ENCODE measurements at places on chromosomes 16 and 17.
A peak's percentile ranks its signal among the peaks of the same experiment; 100 is the strongest.

- no peak for DNase-seq
Observed at GRCh38 chr17:62935098-62935497, 30.9 kb upstream of the TANC2 start.

- DNase-seq: peak; percentile 36
Observed at GRCh38 chr17:42964161-42964932, at the start of gene AARSD1. Gene AARSD1 (minus strand): TSS chr17:42964454. CDS start chr17:42964440, 14 bp downstream.

DNA sequence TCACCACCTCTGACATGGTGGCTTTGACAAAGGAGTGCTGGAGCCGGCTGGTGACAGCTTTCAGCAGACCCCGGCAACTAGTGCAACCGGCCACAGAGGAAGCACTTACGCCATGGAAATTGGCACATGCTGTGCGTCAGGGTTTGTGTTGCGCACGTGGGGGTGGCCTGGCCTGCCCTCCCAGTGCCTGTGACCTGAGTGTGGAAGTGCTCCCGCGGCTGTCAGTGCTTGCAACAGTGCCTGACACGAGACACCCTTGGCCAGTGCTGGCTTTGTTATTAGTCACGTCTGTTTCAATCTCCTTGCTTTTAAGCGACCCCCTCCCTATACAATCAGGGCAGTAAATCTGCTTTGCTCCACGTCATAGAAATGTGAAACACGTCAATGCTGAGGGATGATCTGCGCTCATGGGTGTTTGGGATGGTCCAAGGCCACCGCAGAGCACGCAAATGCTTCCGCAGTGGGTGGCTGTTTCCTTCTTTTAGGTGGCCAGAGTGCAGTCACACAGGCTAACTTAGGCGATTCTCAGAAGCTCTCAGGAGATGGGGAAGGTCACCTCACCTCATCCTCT, 64.3 kb downstream of the PGS1 start:
- DNase-seq: peak; percentile 20

- DNase-seq: no peak
Observed at GRCh38 chr16:70437582-70438557, 1.0 kb downstream of the ST3GAL2 start.

- no peak for DNase-seq
Observed at GRCh38 chr17:56897646-56898424, 16.0 kb downstream of the TRIM25 start.

DNA sequence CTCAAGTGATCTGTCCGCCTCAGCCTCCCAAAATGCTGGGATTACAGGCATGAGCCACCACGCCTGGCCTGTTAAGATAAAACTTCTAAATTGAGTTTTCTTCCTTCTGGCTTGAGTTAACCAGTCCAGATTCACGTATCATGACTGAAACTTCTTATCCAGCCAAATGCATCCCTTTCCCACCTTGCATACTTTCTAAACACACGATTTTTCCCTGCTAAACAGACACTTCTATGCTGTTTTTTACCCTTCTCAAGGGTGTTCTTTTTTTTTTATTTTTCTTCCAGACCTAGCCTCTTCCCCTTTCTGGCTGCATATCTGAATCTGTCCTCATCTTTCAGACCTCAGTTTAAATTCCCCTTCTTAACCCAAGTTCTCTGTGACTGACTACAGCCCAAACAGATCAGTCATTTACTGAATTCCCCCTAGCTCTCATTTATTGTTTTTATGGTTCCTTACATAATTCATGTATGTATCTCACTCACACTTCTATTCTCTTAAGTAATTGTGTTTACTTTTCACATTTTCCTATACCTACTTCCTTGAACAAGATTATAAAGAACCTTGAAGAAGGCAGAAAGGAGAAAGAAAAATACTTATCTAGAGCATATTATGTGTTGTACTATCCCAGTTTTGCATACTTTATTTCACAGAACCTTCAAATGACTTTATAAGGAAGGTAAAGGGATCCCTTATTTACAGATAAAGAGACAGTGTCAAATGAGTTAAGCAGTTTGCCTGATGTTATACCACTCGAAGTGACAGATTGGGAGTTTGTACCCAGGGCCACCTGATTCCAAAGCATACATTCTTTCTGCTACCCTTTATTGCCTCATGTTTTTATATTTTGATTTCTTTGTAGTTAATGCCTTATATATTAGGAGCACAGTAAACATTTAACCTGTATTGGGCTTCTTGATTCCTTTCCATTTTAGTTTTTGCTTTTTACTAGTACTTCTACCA, 5.2 kb downstream of the EVI2B start:
- no peak for DNase-seq

GRCh38 chr17:6487251-6488007, 43.2 kb downstream of the PIMREG start:
- DNase-seq: no peak

GRCh38 chr16:86761111-86762031, 183.0 kb downstream of the FOXL1 start:
- DNase-seq: no peak

DNA sequence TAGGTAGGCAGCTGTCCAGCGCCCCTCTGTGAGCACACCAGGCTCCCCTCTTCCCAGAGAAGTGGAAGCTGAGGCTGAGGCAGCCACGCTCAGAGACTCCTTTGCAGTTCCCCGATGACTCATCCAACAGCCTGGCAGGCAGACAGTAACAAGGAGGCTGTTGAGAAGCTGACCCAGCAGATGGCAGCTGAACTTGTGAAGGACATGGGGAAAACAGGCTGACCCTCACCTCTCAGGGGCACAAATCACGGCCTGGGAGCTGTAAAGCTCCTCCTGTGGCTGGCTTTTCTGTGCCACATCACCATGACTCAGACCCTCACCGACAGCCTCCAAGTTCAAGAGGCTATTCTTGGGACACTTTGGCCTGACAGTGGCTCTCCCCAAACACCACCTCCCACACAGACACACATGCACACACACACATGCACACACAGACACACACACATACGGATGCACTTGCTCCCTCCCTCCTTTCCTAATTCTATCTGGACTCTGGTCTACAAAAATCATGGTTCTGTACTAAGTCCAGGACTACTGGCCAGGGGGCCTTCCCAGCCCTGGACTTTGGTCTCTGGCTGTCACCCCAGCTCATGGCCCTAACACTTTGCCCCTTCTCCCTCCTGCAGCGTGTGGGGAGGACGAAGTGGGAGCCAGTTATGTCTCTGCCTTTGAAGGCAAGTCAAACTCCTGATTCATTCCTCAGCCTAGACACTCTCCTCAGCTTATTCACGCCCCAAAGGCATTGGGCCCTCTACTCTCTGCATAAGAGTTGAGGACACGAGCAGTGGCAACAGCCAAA, 23.2 kb downstream of the MAP3K14 start:
- DNase-seq: no peak

DNA sequence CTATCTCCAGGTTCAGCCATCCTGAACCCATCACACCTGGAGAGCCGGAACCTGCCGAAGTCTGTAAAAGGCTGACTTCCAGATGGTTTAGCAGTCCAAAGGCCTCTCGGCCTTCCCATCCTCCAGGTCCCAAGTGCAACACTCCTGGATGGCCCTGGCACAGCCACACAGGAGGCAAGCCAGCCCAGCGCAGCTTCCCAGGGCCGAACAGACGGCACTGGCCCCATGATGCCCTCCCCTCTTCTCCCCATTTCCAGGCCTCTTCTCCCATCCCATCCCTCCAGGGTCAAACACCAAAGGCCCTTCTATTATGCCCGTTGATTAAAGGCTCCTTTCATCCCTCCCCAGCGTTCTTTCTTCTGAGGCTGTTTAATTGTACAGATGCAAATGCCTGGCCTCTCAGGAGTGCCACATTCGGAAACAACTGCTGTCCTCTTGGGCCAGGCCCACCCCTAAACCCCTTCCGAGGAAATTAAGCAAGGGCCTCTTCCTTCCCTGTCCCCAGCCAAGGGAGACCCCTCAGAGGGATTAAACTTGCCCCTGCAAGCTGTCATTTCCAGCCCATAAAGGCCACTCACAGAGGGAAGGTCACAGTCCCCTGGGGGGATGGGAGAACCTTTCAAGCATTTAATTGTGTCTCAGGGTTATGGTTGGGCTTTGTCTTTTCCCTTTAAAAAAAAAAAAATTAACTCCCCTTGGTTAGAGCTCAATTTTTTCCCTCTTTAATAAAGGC, 30.8 kb downstream of the AXIN2 start:
- DNase-seq: no peak

GRCh38 chr17:8629371-8630226, 926 bp downstream of the MYH10 start:
- no peak for DNase-seq

GRCh38 chr16:2846511-2847310, 11.3 kb downstream of the PRSS22 start:
- no peak for DNase-seq

DNA sequence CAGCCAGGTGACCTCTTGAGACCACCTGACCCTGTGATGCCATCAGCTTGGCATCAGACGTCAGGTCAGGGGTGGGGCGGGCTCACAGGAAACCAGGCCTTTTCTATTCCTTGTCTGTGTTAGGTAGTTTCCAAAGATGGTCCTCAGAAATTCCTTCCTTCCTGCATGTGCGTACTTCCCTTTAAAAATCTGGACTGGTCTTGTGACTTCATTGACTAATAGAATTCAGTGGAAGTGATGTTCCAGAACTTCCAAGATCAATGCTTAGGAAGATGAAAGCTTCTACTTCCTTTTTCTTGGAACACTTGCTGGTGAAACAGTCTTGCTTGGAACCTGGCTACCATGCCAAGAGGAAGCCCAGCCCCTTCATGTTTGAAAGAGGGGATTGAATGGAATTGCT, 10.0 kb upstream of the N4BP1 start:
- DNase-seq: no peak

DNA sequence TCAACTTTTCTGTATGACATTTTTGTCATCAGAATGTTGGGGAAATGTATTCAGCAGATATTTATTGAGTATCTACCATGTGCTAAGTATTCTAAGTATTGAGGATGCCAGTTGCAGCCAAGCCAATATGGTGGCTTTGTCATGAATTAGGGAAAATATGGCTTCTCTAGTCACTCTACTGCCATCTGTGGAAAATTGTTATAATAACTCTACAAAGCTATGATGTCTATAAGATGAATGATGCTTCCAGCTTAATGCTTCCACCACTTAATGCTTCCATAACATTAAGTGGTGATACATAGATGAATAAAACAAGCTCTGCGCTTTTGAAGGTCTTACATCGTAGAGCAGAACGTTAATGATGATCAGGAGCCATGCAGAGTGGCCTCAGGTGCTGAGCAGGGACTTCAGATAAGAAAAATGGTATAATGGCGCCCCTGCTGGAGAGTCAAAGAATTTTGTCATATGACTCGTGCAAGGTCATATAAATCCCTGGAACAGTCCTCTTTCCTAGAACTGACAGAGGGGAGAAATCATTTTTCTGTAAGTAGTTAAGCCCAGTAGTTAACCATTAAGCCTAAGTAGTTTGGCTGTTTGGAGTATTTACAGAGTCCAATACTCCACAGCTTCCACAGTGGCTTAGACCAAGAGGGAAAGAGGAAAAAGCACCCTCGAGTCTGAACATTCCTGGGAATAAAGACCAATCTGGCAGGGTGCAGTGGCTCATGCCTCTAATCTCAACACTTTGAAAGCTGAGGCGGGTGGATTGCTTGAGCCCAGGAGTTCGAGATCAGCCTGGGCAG, 2.7 kb upstream of the TMIGD1 start:
- no peak for DNase-seq

DNA sequence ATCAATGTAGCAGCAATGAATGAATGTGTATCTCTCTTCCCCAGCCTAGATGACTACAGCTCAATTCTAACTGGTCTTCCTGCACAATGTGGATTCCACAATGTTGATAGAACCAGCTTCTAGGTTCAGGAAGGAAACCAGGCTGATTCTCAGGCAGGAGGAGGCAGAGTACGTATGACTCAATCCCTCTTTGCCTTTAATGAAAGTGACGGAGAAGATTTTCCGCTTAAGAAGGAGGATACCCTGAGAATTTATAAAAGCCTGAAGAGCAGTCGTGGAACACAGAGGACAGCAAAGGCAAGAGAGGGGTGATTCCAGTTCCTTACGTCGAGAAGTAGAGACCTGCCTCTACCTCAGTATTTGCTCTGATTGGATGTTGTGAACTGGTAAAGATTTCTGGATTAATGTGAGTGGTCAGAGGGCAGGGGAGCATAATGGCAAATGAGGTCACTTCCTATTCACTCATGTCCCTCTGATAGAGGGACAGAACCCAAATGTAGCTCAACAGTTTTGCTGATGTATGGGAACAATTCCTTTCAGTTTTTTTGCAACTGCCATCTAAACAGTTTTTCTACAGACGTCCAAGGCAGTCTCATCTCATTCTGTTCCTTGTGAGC, 15.0 kb upstream of the SLC16A11 start:
- no peak for DNase-seq

DNA sequence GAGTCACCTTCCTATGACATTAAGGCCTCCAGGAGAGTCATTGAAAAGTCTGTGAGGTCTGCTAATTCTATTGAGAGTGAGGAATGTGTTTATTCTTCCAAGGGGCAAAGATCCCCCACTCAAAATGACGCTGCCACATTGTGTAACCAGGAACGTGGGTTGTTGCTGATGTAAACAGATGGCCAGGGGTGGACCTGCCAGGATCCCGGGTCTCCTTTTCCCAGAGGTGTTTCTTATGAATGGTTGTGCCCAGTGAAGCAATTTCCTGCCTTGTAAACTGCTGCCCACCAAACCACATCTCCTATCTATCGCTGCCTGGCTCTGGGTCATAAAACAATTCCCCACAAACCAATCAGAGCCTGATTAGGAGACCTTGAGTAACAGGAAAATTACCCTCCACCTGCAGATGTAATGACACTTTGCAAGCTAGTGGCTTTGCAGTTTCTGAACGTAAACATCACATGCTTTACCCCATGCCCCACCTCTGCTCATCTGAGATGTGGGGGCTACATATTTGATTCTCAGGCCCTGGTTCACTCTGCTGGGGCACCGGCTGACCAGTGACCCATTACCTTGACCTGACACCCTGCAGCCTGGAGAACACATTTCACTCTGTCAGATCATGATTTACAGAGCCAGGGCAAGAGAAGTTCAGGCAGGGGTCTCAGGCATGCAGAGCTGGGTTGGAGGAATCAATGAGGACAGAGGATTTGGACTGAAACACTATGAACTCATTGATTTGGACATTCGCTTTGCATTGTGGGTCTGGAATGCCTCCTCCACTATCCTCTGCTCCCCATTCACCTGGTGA, 33.1 kb upstream of the DDX52 start:
- no peak for DNase-seq

GRCh38 chr16:84943620-84944019, 67.7 kb downstream of the ZDHHC7 start:
- DNase-seq: no peak

DNA sequence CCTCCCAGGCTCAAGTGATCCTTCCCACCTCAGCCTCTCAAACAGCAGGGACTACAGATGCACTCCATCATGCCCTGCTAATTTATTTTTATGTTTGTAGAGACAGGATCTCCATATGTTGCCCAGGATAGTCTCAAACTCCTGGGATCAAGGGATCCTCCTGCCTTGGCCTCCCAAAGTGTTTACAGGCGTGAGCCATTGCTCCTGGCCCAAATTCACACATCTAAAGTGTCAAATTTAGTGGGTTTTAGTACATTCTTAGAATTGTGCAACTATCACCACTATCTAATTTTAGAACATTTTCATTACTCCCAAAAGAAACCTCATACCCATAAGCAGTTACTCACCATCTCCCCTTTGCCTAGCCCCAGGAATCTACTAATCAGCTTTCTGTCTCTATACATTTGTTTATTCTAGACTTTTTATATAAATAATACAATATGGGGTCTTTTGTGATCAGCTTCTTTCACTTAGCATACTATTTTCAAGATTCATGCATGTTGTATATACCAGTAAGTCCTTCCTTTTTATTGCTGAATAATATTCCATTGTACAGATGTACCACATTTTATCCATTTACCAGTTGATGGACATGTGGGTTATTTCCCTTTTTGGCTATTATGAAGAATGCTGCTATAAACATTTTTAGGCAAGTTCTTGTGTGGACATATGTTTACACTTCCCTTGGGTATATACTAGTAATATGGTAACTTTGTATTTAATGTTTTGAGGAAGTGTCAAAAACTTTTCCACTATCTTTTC, 25.1 kb upstream of the ITGA2B start:
- no peak for DNase-seq
